ENCODE measurements at places on chromosomes 2 and 18.

- DNase-seq = no peak
These were observed 70.2 kb upstream of the DAPL1 start for GRCh38 chr2:158724803-158725381.

GRCh38 chr2:124323321-124323720, 298.2 kb downstream of the CNTNAP5 start:
- no peak for DNase-seq

DNA sequence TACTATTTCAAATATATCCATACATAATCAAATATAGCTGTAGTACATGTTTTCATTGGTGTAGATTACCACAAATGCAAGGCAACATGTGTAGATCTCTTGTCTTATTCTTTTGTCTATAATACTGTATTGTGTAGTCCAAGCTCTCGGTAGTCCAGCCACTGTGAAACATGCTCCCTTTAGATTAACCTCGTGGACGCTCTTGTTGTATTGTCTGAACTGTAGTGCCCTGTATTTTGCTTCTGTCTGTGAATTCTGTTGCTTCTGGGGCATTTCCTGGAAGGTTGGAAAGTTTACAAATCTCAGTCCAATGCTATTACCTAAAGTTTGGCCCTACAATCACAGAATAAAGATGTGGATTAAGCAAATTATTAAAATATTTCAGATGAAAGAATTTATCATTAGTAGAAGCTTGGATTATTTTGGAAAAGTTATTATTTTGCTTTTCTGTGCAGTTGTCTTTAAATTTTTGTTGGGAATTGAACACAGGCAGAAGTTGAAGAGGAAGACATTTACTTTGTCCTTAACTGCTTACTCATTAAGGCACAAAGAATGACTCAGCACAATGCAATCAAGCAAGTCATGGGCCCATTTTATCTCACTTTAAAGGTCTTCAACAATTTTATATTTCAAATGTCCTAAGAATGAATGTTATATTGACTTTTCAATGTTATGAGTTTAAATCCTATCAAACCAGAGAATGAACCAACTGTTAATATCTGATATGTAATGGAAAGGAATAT, 103.4 kb upstream of the CAVIN2 start:
- no peak for DNase-seq

DNA sequence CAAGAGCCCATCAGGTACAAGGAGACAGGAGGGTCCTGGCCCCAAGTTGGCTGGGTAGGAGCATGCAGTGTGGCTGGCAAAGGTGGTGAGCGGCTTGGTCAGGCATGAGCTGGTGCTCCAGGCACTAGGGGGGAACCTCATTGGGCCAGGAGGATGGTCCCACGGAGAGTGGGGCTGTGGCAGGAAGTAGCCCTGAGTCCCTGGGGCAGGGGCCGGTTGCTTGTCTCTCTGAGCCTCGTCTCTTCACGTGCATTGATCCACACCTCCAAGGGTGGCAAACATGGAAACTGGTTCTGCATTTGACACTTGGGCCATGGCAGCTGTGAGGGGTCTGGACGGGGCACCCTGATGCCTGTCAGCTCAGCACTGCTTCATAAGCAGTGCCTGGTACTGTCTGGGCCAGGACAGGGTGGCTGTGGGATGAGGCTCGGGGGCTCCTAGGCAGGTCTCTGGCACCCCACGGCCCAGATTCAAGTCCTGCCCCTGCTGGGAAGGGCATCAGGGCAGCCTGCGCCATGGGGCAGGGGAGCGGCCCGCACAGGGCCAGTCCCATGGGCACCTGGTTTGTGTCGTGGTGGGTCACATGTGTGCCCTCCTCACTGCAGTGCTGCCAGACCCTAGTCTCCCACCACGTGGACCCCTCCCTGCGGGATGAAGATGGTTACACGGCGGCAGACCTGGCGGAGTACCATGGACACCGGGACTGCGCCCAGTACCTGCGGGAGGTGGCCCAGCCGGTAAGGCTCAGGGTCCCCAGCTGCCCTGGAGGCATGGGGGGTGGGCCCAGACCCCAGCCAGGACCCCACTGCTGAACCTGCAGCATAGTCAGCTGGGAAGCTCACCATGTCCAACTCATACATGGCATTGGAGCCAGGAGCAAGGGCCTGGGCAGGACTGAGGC, 16.4 kb downstream of the ESPNL start:
- no peak for DNase-seq

DNA sequence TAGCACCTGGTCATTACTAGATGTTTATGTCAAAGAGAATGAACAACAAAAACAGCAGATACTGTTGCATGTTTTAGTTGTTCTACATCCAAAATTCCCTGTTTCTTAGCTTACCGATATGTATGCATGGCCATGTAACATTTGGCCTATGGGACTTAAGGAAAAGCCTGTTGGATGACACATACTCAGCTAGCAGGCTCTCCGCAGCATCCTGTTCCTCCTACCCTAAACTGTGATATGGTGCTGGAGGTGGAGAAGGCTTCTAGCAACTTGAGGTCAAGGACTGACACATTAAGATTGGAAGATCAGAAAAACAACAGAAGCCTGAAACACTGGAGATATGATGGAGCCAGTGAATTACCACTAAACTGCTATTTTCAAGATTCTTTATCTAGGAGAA, 537.8 kb downstream of the LRRTM4 start:
- DNase-seq = no peak

GRCh38 chr2:142591420-142591819, 286.0 kb upstream of the KYNU start:
- DNase-seq = no peak

- DNase-seq = no peak
These were observed 175.9 kb downstream of the NR4A2 start for GRCh38 chr2:156156580-156156979.

DNA sequence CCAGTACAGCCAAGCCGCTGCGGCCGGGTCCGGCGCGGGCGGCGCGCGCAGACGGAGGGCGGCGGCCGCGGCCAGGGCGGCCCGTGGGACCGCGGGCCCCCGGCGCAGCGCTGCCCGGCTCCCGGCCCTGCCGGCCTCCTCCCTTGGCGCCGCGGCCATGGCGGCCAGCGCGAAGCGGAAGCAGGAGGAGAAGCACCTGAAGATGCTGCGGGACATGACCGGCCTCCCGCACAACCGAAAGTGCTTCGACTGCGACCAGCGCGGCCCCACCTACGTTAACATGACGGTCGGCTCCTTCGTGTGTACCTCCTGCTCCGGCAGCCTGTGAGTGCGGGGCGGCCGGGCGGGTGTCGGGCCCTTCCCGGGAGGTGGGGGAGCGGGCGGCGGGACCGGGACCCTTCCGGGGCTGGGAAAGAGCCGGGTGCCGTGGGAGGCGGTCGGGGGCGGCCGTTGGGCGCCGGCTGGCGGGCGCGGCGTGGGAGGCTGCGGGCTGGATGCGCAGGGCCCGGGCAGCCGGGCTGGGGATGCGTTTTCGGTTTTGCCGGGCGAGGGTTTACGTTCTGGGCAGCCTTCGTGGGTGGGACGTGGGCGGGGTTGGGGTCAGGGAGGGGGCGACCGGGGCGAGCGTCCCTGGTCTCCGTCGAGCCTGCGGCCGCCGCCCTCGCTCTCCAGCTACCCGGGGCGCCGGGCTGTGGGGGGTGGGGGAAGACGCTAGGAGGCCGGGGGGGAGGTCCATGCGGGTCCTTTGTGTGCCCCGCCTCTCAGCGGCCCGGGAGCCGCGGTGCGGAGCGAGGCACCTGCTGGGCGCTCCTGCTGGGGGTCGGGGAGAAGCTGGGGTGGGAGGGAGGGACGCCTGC, 537 bp downstream of the AGFG1 start:
- no peak for DNase-seq

GRCh38 chr2:17059458-17059857, 393.8 kb upstream of the CYRIA start:
- DNase-seq = no peak

- no peak for DNase-seq
These were observed 19.4 kb upstream of the CCNT2 start for GRCh38 chr2:134899204-134899603.

DNA sequence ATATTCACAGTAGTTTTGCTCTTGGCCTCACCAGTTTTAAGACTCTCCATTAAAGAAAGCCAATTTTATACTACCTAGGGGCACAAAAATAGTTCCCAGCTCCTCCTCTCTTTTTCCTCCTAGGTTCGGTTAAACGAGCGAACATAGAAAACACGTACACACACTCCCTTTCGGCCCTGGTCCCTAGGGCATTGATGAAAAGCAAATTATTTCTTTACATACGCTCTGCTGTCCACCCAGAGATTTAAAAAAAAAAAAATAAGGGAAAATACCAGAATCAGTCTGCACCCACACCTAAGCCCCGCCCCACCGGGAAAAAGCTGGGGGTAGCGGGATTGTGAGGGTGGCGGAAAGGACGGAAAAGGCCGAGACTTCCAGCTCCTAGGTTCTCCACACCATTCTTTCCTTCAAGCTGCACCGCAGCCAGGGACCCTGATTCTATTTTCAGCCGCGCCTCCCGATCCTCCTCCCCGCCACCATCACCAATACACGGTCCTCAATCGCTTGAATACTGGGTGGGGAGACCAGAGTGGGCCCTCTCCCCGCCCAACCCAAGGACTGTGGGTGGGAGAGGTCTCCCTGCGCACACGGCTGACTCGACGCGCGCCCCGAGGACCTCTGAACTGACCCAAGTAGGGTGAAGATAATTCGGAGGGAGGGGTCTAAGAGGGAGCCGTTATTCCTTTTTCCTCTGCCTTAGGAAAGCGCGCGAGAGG, 769 bp downstream of the ATF2 start:
- no peak for DNase-seq

DNA sequence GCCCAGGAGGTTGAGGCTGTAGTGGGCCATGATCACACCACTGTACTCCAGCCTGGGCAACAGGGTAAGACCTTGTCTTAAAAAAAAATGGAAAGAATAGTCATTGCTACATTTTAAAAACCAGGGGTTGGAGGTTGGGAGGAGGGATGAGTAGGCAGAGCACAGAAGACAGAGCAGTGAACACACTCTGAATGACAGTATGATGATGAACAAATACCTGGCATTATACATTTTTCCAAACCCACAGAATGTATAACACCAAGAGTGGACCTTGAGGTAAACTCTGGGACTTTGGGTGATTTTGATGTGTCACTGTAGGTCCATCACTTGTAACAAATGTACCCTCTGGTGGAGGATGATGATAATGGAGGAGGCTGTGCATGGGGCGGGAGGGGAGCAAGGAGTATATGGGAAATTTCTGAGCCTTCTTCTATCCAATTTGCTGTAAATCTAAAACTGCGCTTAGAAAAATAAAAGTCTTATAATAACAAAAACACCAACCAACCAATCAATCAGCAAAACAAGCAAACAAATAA, 111.4 kb upstream of the PGAP1 start:
- no peak for DNase-seq

GRCh38 chr2:227363756-227364155, 15.3 kb downstream of the TM4SF20 start:
- DNase-seq = no peak

DNA sequence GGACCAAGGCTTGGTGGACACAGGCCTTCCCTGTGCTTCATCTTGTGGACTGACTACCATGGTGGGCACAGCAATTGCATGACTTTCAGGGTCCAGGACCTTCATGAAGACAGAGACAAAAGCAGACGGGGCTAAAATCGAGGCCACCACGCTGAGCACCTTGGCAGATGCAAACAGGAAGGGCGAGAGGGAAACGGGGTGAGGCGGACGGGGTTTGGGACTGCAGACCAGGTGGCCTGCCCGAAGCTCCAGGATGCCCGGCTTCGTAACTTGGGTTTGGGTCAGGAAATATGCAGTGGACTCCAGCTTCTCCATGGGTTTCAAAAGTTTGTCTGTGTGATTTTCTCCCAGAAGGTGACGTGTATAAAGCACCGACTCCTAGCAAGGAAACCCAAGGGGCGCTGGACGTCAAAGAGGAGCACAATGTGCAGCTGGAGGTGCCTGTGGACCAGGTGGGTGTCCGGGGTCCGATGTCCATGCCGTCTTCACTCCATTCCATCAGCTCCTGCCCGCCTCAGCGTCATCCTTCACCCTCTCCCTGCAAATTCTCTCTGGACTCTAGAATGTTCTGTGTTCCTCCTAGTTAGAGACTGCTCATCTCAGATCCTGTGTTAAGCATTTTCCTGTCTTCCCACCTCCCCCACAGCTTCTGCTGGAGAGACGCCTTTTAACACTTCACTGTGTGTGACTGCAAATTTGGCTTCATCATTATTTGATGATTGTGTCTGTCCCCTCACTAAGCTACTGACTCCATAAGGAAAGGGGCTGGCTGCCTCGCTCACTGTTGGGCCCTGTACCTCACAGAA, 65.8 kb downstream of the DCDC2C start:
- DNase-seq = no peak

- no peak for DNase-seq
These were observed 63.6 kb downstream of the ZBTB7C start for GRCh38 chr18:48345596-48345995.

GRCh38 chr2:222423186-222423585, 1.2 kb upstream of the SGPP2 start:
- DNase-seq = no peak

GRCh38 chr2:61255580-61256437, 93.8 kb downstream of the C2orf74 start:
- DNase-seq = peak; percentile 19

DNA sequence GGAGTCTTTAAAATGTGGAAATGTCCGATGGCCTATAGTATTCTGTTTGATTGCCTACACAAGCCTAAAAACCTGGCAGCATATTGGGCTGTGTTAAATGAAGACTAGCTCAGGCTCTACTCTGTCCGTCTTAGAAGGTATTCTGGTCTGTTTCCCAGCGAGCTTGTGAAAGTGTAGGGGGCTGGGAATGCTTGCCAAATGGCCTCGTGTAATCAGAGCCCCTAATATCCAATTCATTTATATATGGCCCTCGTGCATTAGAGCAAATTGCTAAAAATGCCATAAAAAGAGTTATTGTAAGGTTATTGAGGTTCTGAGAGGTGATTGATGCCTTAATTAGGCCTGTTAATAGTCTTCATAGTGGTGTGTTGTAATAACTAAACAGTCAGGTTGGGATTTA, 1500.4 kb downstream of the DPP10 start:
- no peak for DNase-seq

DNA sequence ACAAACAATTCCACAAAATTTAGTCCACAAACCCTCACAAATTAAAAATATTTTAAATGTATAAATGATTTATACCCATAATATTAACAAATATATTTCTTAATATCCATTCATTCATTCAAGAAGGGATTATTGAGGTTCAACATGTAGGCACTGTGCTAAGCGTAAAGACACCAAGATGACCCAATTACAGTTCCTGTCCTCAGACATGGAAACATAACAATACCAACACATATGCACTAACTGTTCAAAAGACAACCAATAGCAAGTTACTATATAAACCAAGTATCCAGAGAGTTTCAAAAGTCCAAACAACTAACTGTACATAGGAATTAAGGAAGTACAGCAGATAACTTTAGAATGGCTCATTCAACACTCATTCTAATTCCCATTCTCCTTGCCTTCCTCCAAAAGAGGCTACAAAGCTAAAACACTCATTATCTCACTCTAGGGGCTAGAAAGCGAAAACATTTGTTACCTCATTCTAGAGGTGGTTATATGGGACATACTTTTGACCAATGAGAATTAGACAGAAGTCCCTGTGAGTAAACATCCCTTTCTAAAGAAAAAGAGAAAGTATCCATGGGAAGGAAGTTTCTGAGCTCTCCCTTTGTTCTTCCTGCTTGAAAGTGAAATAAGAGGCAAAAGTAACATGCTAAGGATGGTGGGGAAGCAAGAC, 292.4 kb downstream of the ZEB2 start:
- DNase-seq = no peak
